ENCODE measurements at places on chromosomes 3 and 15.

- no peak for DNase-seq
Observed at GRCh38 chr3:48372862-48373435, 930 bp downstream of the FBXW12 start.

- DNase-seq, result no peak
Observed at GRCh38 chr3:75303741-75304140, 360.4 kb upstream of the FRG2C start.

DNA sequence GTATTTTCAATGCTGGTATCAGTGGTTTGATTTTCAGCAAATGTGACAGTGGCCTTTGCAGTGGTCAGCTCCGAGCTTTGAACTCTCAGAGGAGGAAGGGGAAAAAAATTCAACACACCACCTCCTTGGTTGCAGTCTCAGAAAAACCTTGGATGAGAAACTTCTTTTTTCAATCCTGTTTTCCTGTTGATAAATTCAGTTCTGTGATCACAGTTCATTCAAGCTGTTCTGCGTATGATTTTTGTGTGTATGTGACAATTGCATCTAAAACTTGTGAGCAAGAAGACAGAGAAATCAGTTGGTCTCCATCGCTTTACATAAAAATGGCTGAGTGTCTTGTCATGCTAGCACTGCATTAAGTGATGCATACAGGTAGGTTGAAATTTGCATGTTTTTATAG is 19.2 kb downstream of the ZBTB38 start:
- DNase-seq, result no peak

DNA sequence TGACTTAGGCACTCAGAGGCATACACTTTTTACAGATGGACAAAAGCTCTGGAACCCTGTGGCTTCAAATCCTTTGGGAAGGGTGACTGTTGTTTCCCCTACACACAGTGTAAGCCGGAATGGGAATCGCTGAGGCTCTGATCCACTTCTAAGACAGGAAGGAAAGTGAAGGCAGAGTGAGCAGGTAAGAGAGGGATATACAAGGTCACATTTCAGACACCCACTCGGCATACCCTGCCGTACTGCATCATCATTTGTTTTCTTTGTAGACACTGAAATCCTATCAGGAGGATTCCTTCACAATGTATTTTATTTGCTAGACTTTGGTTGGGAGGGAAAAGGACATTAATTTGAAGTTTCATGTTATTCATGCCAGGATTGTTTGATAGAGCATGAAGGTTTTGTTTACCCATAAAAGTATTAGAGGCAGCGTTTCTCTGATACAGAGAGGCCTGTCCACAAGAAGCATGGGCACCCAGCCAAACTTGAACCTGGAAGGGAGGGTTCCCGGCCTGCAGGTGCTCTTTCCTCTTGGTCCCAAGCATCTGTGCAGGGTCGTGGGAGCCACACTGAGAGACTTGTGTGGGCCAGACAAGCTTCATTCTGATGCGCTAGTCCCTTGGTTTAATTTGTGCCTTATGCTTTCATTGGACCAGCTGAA is 21.9 kb upstream of the POLR2M start:
- DNase-seq, result no peak

- DNase-seq, result no peak
Observed at GRCh38 chr3:109413049-109413448, 75.7 kb upstream of the DPPA4 start.

DNA sequence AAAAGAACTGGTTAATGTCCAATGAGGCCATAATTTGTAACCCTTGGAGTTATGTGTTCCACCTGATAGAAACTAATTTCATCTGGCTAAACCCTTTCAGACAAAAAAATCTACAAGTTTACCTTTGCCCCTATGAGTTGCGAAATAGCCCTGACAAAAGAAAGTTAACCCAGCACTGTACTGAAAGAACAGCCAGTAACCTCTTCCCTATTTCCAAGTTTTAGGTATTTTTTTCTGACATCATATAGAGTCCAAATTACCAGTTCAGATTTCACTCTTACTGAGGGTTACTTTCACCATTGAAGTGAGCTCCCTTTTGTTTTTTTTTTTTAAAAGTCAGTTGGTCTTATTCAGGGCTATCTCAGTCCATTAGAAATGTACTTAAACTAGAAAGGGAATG is 42.8 kb upstream of the PTPRG start:
- DNase-seq, result no peak

GRCh38 chr15:100686021-100686724 is 83.8 kb downstream of the ASB7 start:
- DNase-seq, result no peak

- DNase-seq, result peak; percentile 37
Observed at GRCh38 chr15:88115486-88116152, 140.9 kb downstream of the NTRK3 start.

- no peak for DNase-seq
Observed at GRCh38 chr3:123386477-123387040, 62.3 kb downstream of the ADCY5 start.

- no peak for DNase-seq
Observed at GRCh38 chr3:194658477-194659242, 13.3 kb downstream of the LSG1 start.

- no peak for DNase-seq
Observed at GRCh38 chr3:23314981-23315762, 112.0 kb downstream of the UBE2E2 start.

- no peak for DNase-seq
Observed at GRCh38 chr3:28973609-28974008, 307.3 kb upstream of the RBMS3 start.

- DNase-seq, result peak; percentile 59
Observed at GRCh38 chr15:67914537-67915460, 75.0 kb upstream of the RNU6-1 start.

DNA sequence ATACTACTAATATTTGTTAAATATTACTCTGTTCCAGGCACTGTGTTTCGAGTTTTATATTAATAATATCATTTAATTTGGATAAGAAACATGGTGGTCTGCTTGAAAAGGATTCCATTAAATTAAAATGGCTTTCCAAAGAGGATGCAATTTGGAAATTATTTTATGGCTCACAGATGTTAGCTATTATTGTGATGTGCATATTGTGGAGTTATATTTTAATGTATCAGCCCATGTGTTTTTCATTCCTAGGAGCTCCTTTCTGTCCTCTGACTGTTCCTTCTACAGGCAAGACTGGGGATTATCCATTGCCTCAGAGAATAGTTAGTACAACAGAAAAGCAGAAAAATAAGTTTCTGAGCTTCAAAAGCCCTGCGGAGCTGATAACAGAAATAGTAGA is 376.7 kb upstream of the PDZRN3 start:
- DNase-seq, result no peak

DNA sequence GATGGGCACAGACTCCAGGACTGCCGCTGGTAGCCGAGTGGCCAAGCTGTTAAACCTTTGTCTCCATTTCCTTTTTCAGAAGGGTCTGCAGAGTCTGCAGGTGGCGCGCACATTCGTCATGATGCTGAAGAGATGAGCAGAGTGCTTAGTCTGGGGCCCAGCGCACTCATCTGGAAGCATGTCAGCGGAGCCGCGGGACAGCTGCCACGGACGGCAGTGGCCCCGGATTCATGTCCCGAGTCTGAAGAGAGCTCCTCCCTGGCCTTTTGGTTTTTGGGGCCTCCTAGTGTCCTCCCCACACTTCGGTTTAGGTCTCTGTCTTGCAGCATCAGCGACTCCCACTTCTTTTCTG is 42.6 kb downstream of the KLHL25 start:
- no peak for DNase-seq

DNA sequence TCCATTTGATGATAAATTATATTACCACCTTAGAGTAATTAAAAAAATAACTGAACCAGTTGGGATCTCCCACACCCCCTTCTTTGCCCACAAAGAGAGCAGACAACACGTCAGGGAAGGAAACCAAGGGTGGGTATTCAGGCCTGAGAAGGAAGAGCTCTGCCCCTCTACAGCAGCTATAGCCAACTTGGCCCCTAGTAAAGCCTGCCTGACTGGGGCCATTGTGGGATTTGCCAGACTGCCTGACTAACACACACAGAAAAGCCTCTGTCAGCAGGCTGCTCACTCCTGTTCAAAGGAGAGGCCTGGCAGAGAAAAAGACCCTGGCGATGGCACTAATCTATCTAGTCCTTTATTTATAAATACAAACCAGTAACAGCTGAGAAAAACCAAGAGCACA is 41.4 kb downstream of the ATP8B4 start:
- DNase-seq, result no peak

DNA sequence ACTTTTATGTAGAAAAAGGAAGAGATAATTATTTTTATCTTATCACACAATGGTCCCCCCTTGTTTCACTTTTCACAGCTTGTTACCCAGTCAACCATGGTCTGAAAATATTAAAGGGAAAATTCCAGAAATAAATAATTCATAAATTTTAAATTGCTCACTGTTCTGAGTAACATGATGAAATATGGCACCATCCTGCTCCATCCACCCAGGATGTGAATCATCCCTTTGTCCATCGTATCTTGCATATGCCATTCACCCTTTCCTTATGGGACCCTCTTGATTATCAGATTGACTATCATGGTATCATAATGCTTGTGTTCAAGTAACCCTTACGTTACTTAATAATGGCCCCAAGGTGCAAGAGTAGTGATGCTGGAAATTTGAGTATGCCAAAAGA is 43.7 kb downstream of the ANKRD28 start:
- no peak for DNase-seq

GRCh38 chr3:128081226-128081625 is 29.0 kb downstream of the SEC61A1 start:
- no peak for DNase-seq

DNA sequence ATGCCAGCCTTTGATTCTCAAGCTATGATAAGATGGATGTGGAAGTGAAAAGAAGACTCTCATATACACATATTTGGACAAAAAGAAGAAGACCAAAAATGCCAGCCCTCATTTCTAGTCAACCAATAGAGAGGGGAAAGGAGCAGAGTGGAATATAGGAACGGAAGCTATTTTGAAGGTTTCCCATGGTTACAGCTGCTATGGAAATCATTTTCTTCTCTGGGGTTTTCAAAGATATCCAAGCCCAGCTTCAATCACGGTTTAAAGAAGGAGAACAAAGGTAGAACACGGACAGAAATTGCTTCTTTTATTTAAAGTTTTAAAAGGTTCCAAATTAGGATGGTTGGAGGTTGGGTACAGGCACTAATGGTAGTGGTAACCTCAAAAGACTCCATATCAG is 181.0 kb upstream of the PRICKLE2 start:
- DNase-seq, result no peak

DNA sequence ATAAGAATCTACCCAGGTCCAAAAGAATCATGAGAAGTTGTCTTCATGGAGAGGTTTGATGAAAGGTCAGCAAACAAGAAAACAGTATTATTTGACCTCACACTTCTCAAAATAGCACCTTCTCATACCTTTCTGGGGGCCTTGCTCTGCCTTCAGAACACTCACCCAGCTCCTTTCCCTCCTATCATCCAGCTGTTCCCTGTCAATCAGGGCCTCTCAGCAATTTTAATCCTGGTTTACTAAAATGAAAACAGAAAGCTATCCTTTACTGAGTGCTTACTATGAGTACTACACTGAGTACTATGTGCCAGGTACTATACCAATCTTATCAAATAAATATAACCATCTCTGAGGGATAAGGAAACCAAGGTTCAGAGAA is 138.6 kb downstream of the GAP43 start:
- DNase-seq, result no peak

DNA sequence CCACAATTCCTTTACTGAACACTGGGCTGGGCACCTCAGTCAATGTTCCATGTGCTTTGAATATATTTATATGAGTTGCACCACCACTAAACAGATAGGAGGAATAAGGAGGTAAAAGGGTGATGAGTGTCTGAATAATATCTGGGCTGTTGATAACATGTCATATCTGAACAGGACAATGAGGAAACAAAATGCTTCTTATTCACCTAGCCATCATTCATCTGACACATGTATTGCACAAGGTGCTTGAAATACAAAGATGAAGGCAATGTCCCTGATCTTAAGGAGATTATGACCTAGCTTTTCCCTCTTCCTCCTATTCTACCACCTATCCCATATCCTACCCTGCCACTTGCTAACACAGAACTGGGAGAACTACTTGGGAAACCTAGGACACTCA is 8.0 kb upstream of the CERS3 start:
- DNase-seq, result no peak

- DNase-seq, result no peak
Observed at GRCh38 chr3:124144035-124144814, 152.3 kb upstream of the ROPN1 start.

- no peak for DNase-seq
Observed at GRCh38 chr15:96266456-96266855, 64.0 kb upstream of the NR2F2 start.

DNA sequence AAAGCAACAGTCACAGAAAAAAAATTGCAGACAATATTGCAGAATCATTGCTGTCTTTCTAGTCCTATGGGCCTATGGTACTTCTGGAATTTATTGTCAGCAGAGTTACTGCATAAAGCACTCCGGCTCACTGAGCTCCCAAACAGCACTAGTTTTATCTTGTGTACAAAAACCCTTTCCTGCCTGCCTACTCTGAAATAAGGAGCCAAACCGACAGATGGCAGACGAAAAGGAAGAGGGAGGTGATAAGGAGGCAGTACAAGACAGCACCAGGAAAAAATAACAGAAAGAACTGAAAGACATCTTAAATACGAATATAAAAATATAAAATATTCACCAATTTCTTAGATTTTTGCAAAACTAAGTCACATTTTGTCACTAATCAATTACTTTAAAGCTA is 15.6 kb downstream of the HERC1 start:
- DNase-seq, result peak; percentile 29

DNA sequence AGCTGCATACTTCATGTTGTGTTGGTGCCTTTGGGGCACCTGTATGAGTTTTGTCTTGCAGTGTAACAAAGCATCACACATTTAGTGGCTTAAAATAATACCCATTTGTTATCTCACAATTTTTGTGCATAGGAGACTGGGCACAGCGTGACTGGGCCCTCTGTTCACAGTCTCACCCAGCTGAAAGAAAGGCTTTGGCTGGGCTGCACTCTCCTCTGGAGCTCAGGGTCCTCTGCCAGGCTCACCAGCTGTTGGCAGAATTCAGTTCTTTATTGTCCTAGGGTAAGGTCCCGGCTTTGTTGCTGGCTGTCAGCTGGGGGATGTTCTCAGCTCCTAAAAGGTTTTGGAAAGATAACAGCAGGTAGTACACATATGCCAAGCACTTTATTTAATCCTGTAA is 263.3 kb downstream of the CLSTN2 start:
- DNase-seq, result peak; percentile 76

All from NCI-H446 treated with DMSO at 0.1 percent for 48 hours (cell line).